ENCODE measurements at places on chromosomes 7 and 10.

DNA sequence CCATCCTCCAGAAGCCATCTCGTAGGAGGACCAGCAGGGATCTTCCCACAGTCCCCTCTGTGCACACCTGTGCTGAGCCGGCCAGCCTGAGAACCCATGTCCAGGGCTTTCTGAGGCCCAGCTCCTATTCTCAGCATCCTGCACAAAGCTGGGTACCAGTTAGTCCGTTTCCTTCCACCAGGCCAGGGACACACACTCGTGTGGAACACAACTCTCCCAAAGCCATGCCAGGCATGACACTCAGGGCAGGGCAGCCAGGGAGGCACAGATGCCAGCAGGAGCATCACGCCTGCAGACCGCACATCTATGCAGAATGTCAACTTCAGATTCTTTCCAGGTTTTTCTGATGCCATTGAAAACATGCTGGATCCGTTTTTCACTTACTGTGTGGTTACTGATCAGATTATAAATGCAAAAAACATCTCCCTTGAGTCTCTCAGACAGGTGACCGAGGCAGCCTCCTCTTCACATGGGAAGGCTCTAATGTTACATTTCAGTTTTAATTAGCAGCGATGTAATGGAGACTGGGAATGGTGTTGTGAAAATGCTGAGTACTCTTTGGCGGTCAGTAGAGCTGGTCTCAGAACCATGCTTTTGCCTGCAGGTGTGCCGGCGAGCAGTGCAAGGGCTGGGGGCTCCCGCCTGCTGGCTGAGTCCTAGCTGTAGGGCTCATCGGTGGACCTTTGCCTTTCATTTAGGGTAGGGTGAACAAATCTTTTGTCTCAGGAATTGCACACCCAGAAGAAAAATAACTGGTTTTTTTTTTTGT, 3.3 kb upstream of the SUN1 start:
- DNase-seq, result no peak

GRCh38 chr10:58385784-58386112, 538 bp downstream of the TFAM start:
- no peak for DNase-seq

DNA sequence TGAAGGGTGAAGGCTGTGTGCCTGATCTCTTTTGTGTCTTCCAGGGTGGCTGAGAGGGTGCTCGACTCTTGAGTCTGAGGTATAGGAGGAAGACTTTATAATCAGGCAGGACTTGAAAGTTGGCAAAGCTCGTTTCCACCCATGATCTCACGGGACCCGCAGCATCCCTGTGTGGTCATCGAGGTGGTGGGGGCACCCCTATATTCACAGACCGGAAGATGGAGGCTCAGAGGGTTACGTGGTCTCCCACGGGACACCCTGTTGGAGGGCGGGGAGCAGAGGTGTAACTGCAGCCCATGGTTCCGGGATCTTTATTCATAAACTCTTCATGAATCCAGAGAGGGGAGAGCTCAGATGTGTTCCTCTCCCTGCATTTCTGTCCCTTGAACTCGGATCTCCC, 9.6 kb upstream of the SHH start:
- DNase-seq, result no peak

DNA sequence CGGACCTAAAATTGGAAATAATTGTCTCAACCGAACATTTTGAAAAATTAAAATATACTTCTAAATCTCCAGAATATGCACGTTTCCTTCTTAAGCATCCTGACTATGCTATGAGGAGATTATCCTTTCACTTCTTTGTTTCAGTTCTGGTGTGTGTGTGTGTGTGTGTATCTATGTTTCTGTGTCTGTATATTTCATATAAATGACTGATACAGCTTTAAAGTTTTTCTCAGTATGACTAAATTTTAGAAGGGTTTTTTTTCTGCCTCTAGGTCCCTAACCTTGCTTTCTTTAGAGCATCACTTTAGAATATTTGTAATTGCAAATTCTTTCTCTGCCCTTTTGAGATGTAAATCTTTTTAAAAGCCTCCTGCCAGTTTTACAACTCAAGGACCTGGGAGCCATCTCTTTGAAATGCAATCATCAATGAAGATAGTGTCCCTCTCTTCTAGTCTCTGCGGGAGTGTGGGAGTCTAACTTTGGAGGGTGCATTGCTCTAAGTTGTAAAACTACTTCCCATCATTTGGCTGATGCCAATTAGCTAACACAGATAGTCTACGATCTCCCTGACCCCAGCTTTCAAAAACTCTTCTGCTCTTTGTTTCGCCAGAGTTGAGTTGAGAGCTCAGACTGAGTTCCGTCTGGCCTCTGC, 782.0 kb upstream of the ZWINT start:
- no peak for DNase-seq

- DNase-seq, result no peak
Measured at GRCh38 chr7:117010375-117011133, 57.3 kb downstream of the ST7 start.

DNA sequence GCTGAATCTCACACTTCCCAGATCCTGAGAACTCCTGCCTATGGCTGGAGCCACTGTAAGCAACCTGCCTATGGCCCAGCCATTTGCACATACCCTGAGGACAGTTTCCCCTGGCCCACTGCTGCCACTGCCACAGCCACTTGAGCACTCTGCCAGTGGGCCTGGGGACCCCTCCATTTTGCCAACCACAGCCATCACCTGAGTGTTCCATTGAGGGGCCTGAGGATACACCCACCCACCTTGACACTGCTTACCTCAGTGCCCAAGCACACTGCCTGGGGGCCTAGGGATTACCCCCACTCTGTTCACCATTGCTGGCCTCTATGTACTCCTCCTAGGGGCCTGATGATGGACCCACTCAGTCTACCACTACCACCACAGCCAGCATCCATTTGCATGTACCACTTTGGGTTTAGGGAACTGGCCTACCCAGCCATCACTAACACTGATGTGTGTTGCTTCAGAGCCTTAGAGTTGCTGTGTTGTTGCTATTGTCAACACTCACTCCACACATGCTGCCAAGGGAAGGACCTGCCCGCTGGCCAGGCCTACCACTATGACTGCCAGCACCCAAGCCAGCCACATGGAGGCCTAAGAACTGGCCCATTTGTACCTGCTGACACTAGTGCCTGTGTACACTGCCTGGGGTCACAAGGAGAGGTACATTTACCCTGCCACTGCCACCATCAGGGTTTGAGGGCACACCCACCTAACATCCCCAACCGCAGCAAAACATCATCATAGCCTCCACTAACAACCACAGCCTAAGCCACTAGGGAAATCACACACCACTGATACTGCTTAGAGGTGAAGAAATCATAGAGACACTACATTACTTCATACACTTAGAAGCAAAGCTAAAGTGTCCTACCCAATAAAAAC, 45.9 kb upstream of the ANTXRL start:
- no peak for DNase-seq

- DNase-seq, result peak; percentile 13
Measured at GRCh38 chr10:22573820-22574569, 140.4 kb downstream of the PIP4K2A start.

DNA sequence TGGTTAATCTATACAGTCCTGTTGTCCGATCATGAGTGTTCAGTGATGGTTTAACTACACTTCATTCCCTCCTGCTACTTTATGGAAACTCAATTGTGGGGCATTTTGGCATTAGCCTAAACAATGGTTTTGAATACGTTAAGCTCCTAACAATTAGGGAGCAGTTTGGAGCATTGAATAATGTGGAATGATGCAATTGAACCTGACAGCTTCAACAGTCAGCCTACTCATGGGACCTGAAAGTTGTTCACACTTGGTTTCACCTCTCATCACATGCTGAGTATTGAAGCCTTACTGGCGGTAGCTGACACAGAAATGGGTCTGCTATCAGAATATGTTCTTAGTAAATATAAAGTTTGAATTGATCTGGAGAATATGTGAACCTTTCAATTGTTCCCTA, 186.1 kb downstream of the MLLT10 start:
- DNase-seq, result no peak

- DNase-seq, result peak; percentile 26
Measured at GRCh38 chr10:90751107-90751997, 106.5 kb downstream of the HTR7 start.

DNA sequence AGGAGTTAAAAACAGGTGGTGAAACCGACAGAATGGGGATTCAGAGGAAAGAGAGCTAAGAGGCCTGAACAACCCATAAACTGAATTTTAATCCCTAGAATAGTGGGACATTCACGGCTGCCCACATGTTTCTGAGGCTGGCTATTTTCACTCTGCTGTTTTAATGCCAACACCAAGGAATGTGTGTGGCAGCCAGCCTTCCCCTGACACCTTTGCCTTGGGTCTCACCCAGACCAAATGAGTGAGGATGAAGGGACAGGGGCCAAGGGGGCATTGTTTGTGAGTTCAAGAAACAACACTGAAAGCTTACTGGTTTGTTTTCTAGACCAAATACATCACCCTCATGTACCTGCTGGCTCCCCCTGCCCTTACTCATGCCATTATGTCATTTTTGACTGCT, 164.3 kb downstream of the JAZF1 start:
- no peak for DNase-seq

- peak; percentile 15 for DNase-seq
Measured at GRCh38 chr7:24898691-24899090, 81.3 kb downstream of the OSBPL3 start.

DNA sequence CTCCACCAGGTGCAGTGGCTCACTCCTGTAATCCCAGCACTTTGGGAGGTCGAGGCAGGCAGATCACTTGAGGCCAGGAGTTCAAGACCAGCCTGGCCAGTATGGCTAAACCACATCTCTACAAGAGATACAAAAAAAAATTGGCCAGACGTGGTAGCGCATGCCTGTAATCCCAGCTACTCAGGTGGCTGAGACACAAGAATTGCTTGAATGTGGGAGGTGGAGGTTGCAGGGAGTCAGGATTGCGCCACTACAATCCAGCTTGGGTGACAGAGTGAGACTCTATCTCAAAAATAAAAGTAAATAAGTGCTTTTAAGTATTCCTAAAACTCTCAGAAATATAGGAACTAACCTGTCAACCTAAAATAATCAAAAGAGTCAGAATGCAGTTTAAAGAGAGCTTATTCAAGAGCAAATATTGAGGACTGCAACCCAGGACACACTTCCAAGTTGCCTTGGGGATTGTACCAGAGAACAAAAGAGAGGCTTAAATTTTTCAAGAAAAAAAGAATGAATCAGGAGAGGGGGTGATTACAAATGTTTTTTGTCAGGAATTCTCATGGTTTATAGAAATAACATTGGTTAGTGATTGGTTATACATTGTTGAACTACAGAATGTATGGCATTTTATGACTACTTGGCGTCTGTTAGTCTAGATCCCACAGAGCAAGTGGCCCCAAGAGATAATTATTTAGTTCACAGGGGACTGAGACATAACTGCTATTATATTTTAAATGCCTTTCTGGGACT, 33.2 kb upstream of the PPP1R9A start:
- DNase-seq, result no peak

DNA sequence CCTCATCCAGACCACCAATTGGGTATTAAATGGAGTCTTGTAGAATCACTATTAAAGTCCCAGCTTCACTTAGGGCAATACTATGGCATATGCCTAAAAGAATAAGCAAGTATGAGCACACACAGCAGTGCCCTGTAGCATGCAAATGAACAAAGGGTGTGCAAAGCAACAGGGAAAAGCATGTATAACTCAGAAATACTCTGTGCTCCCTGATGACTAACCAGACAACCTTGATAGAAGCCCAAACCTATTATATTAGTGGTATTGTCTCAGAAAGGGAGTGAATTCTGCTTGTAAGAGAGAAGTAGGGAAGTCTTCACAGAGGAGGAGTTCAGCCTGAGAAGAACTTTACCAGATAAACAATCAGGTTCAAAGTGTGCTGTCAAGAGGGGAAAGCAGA, 131.2 kb downstream of the DGKI start:
- DNase-seq, result no peak

GRCh38 chr7:88437132-88437531, 130.4 kb upstream of the STEAP4 start:
- DNase-seq, result no peak

- DNase-seq, result no peak
Measured at GRCh38 chr10:33660329-33660728, 325.9 kb upstream of the NRP1 start.

DNA sequence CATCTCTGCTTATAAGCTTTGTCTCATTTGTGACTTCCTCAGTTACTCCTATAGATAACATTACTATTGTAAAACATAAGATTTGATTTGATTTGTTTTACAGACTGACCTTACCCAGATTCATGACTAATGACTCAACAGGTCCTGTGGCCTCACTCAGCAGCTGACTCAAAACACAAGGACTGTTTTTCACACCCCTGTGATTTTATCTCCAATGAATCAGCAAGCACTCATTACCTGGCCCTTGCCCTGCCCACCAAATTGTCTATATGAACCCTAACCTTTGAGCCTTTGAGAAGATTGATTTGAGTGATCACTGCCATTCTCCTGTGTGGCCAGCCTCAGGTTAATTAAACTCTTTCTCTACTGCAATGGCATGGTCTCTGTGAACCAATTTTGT, 1064.6 kb upstream of the LRRTM3 start:
- no peak for DNase-seq

- DNase-seq, result no peak
Measured at GRCh38 chr10:71840958-71841335, 10.1 kb downstream of the PSAP start.

- no peak for DNase-seq
Measured at GRCh38 chr10:1074052-1074747, 18.0 kb downstream of the WDR37 start.

- no peak for DNase-seq
Measured at GRCh38 chr7:44590910-44591309, 8.9 kb upstream of the TMED4 start.

DNA sequence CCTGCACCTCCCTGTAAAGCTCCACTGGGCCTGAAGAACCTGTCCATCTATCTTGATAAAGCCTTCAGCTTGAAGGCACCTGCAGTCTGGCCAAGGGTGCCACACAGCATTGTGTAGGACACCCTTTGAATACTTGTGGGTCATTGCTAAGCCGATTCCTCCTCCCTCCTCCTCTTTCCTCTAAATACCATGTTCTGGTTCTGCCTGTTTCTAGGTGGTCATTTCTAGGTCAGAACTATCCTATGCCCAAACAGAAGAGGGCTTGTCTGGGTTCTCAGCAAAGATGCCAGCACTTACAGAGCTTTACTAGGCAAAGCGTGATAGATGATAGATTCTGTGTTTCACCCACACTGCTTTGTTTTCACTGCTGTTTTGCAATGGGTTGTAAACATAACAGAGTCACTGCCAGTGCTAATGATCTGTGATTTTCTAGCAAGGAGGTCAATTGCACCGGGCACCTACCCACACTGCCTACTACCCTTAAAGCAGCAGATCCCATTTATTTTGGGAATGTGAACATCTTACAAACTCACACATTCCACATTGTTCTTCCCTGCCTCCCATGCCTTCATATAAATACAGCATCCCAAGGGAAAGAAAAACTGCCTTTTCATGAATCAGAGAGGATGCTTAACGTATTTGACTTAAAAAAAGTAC, 279.1 kb upstream of the PITRM1 start:
- no peak for DNase-seq

DNA sequence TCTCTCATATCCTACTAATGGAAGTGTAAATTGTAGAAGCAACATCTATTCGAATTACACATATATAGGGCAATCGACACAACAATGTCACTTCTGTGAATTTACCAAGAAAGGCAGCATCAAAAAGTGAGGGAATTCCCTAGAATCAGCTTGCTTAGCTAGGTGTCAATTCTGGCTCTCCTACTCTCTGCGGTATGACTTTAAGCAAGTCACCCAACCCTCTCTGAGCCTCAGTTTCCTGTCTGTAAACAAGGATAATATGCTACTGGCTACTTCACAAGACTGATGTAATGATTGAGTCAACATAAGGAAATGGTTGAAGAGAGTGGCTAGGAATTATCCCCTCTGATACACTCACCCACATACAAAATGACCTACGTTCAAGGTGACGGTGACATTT, 19.4 kb downstream of the CCDC6 start:
- DNase-seq, result no peak

Data from CD4-positive, alpha-beta T cell treated with Interleukin-6 at 100 ng/mL for 8 hours (primary cell).